Fibroblast of the aortic adventitia (primary cell): ENCODE measurements at places on chromosomes 5 and 9.

DNA sequence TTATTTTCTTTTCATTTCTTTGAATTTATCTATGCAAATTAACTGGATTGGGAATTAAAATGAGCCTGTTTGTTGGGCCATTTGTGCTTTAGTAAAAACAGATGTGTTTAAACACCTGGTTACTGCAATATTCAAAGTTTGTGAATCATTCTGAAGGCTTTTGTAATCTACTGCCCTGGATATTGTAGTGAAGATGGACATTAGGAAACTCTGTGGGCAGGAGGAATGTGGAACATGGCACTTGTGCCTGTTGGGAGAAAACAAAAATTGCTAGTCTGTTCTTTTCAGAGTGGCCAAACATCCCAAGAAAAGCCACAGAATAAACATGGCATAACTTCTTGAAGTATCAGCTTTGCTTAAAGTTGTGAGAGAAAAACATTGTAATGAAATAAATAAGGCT is 40.8 kb downstream of the CHSY3 start:
- DNase-seq, result peak; percentile 41

DNA sequence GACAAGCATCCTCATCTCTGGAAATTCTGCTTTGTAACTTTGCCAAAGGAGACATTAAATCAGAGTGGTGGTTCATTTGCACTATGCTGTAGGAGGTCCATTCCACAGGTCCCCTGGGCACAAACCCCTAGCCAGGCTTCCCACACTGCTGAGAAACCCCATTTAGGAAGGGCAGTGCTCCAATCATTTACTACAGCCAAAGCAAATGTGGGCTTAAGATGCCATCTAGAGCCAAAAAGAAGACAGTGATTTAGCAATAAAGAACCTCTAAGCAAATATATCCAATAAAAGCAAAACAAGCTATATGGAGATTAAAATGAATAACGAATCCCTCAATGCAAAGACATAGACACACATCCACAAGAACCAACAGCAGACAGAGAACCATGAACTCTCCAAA is 129.0 kb upstream of the ALDH1B1 start:
- DNase-seq, result peak; percentile 60

- DNase-seq, result peak; percentile 77
These were observed 597.3 kb downstream of the PRELID2 start for GRCh38 chr5:145237843-145238242.

DNA sequence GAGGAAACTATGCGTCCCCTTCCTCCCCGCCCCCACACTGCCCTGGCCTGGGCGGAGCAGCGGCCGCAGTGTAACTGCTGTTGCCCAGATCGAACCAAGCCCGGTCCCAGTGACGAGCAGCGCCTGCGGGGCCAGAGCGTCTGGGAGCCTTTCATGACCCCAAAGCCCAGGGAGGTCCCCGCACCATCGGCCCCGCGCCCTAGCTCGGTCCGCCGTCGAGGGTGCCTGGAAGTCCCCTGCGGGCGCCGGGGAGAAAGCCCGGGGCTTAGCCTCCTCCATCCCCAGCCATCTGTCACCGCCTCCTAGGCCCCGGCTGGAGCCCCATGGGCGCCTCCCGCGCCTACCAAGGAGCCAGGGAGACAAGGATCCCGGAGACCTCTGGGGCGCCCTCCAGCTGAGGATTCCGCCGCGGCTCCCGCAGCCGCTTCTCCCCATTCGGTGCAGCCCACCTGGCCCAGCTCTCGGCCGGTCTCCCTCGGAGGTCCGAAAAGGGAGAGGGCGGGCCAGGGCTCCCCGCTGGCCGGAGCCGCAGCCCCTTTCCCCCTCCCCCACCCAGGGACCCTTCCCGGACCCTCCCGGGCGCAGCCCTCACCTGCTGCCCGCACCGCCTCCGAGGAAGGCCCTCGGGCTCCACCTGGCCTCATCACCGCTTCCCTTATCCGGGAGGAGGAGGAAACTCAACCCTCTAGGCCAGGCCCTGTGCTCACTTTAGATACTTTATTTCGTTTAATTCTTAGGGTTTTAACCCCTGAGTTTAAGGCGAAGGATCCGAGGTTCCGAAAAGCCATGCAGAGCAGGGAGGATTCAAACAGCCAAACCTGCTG is 45.6 kb downstream of the APTX start:
- no peak for DNase-seq

GRCh38 chr9:131153595-131153994 is 28.2 kb downstream of the NUP214 start:
- no peak for DNase-seq

DNA sequence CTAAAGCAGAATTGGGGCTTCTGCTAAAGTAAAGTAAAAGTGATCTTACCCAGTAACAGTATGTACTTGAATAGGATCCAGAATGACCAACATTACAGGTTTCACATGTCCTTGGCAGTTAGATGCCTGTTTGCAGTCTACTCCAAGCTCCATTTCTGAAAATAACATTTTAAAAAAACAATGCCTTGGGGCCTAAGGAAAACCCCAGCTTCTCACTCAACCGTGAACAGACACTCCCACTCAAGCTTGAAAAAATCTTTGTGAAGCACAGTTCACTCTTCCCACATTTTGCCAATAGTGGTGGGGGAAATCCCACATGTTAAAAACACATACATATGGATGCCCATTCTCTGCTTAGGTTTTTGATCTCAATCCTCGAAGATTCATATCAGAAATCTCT is 304.1 kb downstream of the ARRDC3 start:
- no peak for DNase-seq

DNA sequence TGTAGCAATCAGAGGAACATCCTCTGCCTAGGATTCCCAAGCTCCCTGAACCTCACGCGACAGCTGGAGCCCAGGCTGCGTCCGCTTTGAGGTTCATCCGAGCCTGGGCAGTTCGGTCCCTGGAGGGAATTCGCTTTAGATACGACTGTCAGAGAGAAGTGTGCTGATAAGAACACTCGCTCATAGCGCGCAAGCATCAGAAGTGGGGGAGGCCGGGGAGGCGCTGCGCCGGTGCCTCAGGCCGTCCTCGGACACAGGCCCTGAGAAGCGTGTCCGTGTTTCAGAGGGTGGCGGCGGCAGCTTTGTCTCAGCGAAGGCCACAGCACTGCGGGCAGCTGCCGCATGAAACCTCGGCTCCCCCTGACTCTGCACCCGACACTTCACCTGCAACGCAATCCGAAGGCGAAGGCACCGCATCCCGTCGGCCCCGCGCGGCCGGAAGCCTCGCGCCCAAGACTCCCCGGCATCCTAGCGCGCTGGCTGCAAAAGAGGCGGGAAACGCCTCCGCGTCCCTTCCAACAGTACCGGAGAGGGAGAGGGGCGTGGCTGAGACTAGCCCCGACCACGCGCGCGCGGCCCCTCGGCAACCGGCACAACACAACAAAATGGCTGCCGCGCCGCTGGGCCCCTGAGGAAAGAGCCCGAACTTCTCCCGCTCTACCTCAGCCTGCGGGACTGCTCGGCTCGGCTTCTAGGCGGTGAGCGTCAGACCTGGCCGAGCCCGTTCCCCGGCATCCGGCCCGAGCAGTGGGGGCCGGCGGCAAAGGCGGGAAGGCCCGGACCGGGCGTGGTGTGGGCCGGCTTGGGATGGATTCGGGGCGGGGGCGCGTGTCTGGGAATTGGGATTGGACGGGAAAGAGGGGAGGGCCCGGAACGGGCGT is at the start of gene CNTRL:
Gene CNTRL (plus strand): TSS at position 586 of the 881 bp plus-strand sequence. CDS start 13,372 bp downstream, outside the sequence.
- peak; percentile 77 for DNase-seq

DNA sequence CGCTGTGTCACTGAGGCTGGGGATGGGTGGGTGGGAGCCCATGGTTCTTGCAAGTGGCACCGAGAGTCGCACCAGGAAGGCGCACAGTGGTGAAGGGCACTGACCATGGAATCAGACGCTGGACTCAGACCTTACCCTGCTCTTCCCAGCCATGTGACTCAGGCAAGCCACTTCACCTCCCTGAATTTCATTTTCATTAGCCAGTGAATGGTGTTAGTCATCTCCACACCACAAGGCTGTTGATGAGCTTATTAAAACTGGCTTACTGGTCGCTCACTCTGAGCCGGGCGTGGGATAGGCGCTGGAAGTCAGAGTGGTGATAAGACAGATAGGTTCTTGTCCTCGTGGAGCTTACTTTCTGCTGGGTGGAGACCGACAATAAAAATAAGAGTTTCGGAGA is 25.1 kb downstream of the FGF18 start:
- DNase-seq, result no peak

GRCh38 chr5:132391870-132392269 is 22.4 kb downstream of the SLC22A5 start:
- no peak for DNase-seq

DNA sequence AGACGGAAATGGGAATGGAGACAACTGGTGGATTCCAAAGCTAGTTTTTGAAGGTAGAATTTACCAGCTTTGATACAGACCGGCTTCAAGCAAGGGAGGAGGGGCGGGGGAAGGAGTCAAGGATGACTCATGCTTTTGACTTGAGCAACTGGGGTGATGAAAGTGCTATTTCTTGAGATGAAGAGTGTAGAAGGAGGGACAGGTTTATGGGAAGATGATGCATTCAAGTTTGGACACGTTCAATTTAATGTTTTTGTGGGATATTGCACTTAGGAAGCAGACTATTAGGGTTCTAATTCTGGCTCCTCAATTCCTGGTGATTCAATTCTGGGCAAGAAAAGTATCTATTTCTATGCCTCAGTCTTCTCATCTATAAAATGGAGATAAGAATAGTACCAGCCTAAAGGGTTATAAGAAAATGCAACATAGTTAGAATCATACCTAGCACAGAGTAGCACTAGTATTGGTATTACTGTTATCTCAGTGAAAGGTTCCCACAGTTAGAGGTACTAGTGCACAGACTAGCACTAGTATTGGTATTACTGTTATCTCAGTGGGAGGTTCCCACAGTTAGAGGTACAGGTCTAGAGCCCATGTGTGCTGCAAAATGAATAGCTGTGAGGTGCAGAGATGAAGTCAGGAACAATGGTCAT is 4.6 kb downstream of the NIPAL4 start:
- DNase-seq, result peak; percentile 90

- no peak for DNase-seq
These were observed 10.7 kb downstream of the UGT3A2 start for GRCh38 chr5:36055984-36056383.

GRCh38 chr5:1140171-1140817 is 28.4 kb upstream of the SLC12A7 start:
- peak; percentile 43 for DNase-seq

GRCh38 chr5:78669331-78669730 is 20.8 kb upstream of the LHFPL2 start:
- no peak for DNase-seq

DNA sequence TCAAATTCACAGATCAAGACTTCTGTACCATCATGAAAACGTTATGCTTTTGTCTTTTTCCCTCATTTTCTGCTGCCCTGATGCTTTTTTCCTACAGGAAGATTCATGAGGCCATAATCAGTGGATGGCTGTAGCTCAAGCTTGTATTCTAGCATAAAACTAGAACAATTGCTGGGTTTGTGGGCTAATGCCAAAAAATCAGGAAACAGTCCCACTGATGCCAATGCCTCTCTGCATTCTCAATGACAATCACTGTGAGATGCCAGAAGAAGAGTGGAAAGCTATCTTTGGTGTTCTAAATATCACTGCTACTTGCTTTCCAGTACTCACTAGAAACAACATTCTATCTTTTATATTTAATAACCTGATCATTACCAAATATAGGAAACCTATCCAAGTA is 33.3 kb upstream of the FAM170A start:
- no peak for DNase-seq
